Right renal cortex interstitium (tissue), 3 donors: ENCODE measurements at places on chromosomes 5 and 9. TPM values are rescaled to one million over a fixed set of nuclear protein-coding genes. Genes with fewer than 3 reads are reported as not detected.

The PCDHB8 gene
- 3.2 TPM for polyA plus RNA-seq

The SYK gene
- 33.3 TPM for polyA plus RNA-seq

The ACSL6 gene
- polyA plus RNA-seq, result 1.8 TPM

The PRRC1 gene
- polyA plus RNA-seq, result 95.8 TPM

The STK32A gene
- polyA plus RNA-seq, result 11.6 TPM

DNA sequence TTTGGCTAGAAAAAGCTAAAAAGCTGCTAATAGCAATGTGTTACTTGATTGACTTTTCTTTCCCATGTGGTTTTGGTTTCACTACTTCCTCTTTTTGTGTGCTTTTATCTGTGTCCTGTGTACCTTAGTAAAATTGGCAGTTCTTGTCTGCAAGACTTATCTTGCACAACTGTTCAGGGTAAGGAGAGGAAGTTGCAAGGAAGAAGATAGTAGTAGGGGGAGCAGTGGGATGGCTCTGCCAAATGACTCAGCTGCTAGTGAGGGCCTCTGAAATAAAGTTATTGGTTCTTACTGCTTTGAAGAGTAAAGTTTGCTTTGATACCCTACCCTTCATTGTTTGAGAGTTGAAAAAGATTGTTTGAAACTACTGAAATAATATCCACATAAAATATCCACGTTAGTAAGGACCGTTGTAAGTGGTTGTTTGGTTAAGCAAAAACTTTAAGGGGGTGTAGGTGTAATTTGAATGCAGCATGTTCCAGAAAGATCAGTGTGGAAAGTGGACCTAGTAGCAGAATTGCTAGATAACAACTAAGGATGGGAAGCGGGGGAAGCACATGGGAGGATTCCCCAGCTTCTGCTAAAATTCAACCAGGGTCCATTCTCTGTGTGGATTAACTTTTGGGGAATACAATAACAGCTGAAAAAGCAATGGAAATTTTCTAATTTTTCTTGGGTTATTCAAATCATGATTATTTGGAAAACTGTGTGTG lies 123.5 kb downstream of the SCAMP1 start:
- DNase-seq, result no peak

GRCh38 chr5:73531356-73531755 lies 33.1 kb downstream of the BTF3 start:
- DNase-seq, result no peak

DNA sequence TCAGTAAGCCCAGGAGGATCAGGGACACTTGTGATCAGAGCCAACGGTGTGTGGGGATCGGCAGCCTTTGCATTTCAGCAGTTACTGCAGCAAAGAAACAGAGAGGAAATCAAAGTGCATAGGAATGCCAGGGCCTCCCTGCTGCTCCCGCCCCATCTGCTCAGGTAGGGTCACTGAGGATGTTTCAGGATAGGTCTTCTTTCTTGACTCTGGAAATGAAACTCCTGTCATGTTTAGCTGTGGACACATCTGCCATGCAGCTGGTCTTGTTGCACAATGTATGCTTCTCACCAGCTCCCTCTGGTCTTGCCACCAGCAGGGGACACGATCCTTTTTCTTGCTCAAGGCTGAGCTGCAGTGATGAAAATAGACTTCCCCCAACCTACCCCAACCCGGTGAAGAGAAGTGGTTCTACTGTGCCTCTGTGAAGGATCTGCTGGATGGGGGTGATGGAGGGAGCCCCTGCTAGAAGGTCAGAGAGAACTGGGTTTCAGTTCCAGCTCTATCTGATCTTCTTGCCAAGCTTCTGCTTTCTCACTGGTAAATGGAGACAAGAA lies 185.2 kb upstream of the KLF4 start:
- DNase-seq, result no peak

GRCh38 chr9:116181853-116182610 lies 28.4 kb downstream of the PAPPA start:
- no peak for DNase-seq

GRCh38 chr5:178468196-178468685 lies 122.0 kb downstream of the COL23A1 start:
- no peak for DNase-seq

- DNase-seq, result no peak
Observed at GRCh38 chr9:38486056-38486615, 61.9 kb upstream of the IGFBPL1 start.

DNA sequence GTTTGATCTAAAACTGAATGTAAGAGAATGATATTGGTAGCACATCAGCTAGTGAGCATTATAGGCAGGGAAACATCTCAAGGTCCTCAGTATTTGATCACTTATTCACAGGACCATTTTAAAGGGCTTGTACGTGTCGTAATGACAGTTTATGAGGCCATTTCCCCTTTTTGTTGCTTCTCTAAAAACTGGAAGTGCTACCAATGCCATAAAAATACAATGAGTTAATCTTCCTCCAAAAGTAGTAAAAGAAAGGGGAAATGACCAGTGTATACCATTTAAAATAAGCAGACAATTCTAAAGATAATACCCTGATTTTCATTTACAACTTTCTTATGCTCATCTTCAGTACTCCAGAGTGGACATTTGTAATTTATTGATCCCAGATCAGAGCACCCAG lies 285.8 kb upstream of the PCSK5 start:
- DNase-seq, result no peak
